Activated CD4-positive, alpha-beta T cell treated with anti-CD3 and anti-CD28 coated beads for 24 hours (primary cell): ENCODE measurements at places on chromosomes 2 and 18.

DNA sequence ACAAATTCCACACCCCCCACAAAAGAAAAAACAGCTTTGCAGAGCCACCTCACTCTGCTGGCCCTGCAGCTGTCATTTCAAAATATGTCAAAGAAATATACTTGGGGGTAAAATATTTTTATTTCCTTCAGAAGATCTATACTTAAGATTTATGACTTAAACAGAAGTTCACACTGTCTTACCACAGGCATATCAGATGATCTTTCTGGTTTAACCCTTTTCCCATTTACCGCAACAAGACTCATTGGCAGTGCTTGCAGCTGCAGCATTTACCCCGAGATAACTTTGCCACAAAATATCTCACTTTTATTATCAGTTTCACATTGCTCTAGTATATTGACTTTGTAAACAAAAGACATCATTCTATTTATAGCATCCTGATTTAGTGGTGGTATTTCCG lies 21.6 kb upstream of the SLC35G4 start:
- no peak for DNase-seq

- DNase-seq = no peak
Observed at GRCh38 chr2:109005686-109006204, 16.7 kb upstream of the EDAR start.

- DNase-seq = no peak
Observed at GRCh38 chr18:59220784-59221765, 1.1 kb downstream of the GRP start.

DNA sequence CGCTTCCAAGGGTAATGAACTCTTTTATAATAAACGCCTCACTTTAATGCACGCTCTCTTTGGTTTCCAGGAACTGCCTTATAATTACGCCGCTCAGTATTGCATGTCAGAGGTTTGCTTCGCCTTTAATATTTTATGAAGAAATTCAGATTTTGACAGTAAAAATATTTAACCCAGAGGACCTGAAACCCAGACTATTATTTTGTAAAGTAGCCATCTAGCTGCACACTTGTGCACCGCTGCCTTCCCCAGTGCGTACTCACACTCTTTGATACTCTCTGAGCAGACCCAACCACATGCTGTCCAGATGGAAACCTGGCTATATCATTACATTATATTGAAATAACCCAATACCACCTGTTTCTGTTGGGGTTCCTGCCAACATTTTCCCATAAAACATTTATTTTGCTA lies 270.1 kb downstream of the C1D start:
- no peak for DNase-seq

DNA sequence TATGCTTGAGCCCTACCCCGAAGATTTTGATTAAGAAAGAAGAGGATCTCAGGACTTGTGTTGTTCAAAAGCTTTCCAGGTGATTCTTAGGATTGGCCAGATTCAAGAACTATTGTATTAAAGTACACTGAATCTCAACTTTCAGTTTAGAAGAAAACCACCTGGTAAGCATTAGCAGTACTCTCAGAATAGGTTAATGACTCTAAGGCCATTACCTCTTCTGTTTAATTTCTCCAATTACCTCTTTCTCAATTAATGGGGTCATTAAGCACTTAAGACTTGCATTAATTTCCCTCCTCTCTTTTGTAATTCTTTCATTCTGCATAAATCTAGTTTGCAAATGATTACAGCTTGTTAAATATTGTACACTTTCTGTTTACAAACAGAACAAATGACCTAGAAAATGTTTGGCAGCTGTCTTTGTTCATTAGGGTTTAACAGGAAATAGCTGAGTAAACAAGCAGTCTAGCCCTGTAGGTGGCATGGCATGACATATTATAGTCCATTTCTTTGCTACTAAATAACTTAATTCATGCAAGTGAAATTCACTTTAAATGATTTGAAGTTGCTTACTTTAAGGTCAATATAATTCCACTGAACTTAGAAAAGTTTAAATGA lies 20.4 kb upstream of the TDRD15 start:
- no peak for DNase-seq

- DNase-seq = no peak
Observed at GRCh38 chr18:72675394-72675793, 131.3 kb upstream of the CBLN2 start.

- no peak for DNase-seq
Observed at GRCh38 chr18:34970106-34970505, 71.1 kb upstream of the MAPRE2 start.

- no peak for DNase-seq
Observed at GRCh38 chr18:13725566-13726231, 659 bp downstream of the FAM210A start.

DNA sequence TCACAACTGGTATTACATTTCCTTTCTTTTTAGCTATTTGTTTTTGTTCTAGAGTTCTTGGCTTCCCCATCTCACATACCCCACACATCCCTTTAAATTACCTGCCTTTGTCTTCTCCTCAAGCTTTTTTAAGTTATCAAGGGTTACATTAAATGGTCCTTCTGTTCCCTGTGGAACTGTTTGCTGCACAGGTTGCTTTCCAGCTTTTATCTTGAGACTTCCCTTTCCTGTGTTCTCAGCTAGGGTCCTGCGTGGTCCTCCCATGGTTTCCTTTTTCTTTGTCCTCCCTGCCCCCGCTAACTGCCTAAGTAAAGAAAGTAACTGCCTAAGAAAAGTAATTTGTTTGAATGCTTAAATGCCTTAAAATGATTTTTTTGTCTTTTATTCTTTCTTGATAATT lies 66.8 kb downstream of the EPB41L5 start:
- no peak for DNase-seq

DNA sequence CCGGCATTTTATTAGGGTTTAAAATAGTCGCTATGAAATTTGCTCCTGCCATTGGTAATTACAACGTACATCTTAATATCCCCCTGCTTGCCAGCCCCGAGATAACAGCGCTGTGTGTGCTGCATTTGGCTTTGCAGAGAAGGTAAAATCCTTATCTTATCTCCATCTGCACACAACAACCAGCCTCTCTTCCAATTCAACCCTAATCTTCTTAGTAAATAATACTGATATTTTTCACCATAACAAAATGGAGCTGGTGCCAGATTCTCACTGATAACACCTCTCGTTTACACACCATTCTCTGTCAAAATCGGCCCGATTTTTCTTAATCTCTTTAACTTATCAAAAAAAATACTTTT lies 61.4 kb upstream of the SIX3 start:
- no peak for DNase-seq

GRCh38 chr2:26274058-26274613 lies 29.4 kb downstream of the HADHB start:
- DNase-seq = no peak

- no peak for DNase-seq
Observed at GRCh38 chr2:78701546-78701945, 324.0 kb upstream of the REG3G start.

- DNase-seq = peak; percentile 73
Observed at GRCh38 chr2:219552382-219553167, 8.7 kb downstream of the TMEM198 start.

DNA sequence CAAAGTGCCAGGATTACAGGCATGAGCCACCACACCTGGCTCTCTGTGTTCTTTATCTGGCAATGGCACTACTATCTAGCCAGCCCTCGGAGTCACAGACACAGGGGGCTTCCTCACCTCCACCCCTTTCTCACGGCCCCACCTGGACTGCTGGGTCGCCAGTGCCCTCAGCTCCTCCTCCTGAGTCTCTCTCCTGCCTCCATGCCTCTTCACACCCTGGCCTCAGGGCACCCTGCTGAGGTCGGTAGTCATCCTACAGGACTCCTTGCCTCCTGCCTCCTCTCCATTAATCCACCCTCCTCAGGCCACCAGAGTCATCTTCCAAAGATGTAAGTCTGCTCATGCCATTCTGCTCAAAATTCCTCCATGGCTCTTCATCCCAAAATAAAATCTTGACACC lies 8.6 kb upstream of the ASPRV1 start:
- DNase-seq = no peak

DNA sequence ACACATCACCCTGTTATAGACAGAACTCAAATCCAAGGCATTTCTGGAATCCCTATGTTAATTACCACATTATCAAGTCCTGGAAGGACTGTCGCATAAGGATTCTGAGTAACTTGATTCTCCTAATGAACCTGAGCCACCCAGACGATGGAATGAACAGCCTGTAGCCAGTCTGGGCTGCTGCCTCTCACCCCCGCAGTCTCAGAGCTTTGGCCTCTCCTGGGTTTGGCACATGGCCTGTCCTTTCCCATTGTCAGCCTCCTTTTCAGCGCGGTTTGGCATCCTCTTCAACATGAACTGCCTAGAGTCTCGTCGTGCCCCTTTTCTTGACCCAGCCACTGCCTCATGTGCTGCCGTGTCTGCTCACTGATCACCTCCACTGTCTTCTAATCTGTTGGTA lies 147.6 kb downstream of the SLC8A1 start:
- no peak for DNase-seq

- DNase-seq = no peak
Observed at GRCh38 chr2:209553913-209554312, 130.1 kb downstream of the MAP2 start.

GRCh38 chr18:50796495-50796894 lies 23.3 kb downstream of the MRO start:
- no peak for DNase-seq

GRCh38 chr2:38665854-38666555 lies at the start of gene GALM:
TSS of gene GALM (plus strand) at chr2:38666114. CDS start at chr2:38666162, 48 bp downstream.
- DNase-seq = no peak

DNA sequence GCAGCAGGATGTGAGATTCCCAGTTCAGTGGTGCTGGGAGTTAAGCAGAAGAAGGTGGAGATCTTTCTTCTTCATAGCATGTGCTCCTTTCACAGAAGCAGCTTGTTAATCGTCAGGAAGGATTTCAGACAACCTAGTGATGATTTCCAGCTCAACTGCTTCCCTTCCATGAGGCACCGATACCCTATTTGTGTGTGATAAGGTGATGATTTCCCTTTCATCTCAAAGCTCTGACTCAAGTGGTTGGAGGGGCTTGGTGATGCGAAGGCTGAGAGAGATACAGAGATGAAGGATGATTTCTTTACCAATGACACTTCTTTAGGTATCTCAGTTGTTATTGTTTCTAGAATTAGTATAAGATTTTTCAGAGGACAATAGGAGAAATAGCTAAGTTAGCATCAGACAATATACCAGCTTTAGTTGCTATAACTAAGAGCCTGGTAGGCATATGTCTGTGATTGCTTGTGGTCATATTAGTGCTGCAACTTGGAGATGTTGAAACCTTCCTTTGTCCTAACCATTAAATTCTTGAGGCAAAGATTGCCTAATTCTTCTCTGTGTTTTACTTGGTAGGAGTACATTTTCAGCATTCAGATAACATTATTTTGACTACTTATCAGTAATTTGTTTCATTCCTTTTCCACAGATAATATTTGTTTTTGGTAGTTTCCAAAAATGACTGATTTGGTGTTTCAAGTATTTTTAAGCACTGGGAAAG lies 111.3 kb downstream of the PLCL1 start:
- DNase-seq = no peak

GRCh38 chr18:37420315-37420880 lies 145.2 kb downstream of the CELF4 start:
- DNase-seq = no peak

GRCh38 chr18:78293940-78294541 lies 685.6 kb upstream of the SALL3 start:
- no peak for DNase-seq

- DNase-seq = no peak
Observed at GRCh38 chr2:125041846-125042245, 1016.8 kb downstream of the CNTNAP5 start.

DNA sequence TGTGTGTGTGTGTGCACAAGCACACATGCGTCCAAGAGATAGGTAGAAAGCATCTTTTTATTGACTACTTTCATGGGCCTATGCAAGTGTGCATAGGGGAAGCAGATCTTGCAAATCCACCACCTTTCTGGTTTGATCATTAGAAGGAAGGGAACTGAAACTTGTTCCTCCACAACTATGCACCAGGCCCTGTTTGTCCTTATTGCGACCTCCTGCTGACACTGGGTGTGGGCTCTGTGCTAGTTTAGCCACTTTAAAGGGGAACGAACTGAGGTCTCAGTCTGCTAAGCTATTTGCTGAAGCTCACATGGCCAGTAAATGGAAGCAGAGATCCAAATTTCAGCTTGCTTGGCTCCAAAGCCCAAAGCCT lies 32.1 kb upstream of the INSIG2 start:
- no peak for DNase-seq

DNA sequence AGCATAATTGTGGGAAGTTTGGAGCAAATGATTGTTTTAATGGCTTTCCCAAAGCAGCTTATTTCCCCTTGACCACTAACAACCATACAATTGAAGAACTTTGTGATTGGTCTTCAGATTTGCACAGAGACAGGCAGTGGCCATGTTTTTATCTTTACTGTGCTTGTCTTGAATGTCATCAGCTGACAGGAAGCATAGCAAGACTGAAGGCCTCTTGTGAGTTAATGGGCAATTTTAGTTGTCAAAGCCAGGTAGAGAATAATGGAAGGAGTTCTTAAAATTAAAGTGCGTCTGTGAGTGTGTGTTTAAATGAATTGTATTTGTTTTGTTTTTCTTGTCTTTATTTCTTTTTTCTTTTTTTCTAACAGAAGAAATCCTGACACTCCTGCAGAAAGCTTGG lies 809.9 kb downstream of the TSN start:
- DNase-seq = no peak

DNA sequence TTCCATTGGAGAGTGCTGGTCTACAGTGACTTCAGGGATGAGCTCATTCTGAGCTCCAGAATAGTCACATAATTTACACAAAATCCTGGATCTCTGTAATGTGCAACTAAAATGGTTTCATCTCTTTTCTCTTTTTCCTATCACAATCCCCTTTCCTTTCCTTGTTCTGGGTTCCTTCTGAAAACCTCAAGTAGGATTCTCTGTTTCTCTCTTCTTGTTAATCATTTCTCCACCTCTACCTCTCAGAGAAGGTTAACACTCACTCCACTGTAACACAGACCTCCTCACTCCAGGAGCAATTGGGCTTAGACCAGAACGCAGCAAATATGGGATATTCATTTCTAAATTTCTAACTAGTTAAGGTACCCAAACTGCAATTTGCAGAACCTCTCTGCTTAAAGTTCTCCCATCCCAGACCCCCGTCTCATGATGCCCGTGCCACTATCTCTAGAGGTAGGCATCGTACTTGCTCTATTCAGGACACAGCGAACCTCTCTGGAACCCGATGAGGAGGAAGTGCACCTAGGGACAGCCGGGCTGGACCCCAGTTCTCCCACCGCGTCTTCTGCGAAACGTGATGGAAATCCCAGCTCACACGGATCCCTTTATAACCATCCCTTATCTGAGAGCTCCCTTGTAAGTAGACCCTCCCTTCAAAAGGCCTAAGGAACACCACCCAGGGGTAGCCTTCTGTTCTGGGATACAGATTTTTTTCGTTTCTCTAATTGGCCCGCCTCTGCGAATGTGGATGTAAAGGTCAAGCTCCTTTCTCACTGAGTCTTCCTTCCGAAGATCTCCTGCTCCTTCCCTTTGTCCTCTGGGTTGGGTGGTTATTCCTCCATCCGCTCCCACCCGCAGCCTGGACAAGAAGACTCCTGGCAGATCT lies 1.3 kb downstream of the FOXI3 start:
- no peak for DNase-seq
